OCI-M1 (cell line): ENCODE measurements at places on chromosomes 7 and 10.

DNA sequence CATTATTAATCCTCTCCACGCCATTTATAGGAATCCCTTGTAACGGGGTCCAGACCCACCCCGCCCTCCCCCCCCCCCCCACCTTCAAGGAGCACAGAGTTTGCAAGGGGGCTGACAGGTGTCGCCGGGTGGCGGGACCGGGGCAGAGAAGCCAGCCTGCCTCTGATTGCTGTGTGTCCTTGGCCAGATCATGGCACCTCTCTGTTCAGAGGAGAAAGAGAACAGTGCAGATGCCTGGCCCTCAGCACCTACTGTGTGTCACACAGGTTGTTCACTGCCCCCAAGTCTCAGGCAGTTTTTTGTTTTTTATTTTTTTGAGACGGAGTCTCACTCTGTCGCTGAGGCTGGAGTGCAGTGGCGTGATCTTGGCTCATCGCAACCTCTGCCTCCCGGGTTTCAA lies 5.4 kb upstream of the MICALL2 start:
- no peak for DNase-seq

DNA sequence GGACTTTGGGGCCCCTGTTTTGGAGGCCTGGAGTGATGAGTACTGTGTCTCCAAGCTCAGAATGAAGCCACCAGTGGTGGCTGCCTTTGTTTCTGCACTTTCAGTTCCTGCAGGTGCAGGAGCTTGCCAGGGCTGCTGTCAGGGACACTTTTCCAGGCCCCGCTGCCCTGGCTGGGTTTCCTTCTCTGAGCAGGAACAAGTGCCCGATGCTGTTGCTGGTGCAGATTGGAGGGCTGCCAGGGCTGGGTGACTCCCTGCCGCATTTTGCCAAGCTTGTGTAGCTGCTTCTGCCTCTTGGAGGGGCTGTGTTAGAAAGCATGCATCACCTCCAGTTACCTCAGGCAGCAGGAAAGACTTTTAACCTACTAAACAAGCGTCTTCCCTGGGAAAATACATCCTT lies 211.1 kb downstream of the MGMT start:
- no peak for DNase-seq

DNA sequence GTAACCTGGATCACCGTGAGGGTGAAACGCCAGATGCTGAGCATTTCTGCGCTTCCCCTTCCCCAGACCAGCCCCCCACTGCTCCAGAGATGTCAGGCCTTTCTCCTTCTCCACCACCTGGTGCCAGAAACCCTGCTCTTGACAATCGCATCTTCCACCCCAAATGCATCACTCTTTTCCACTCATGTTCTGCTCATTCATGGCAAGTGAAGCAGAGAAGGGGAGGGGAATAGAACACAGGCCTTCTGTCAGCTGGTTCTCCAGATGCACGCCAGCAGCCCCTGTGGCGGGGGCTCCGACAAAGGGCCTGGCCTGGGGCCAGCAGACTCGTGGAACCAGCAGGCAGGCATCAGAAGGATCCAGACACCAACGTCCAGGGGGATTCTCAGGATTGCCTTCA lies 68.5 kb upstream of the SVIL start:
- DNase-seq = no peak

DNA sequence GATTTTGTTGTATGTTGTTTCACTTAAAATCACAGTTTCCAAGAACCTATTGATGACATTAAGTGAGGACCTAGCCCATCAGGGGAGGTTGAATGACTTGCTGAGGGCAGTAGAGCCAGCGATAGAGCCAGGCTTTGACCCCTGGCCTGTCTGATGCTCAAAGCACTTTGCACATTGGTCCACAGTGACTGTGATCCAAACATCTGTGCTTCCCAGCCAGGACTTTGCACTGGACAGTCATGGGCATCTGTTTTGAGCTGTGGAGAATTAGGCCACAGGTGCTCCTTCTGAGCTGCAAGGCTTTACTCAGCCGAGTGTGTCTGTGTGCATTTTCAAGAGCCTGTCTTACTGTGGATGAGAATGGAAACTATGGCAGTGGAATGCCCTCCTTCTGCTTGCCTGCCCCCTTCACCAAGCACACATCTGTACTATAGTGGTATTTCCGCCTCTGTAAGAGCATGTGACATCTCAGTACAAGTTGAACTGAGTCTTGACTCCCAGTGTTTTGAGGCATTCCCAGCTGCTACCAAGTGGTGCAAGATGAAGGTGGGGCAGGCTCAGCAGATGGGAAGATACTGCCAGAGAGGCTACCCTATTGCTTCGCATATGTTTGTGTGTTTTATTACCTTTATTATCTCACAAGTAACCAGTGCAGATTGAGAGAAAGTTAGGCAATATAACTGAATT lies 72.7 kb upstream of the AOAH start:
- no peak for DNase-seq

GRCh38 chr7:94335586-94335985 lies 59.1 kb upstream of the COL1A2 start:
- no peak for DNase-seq

DNA sequence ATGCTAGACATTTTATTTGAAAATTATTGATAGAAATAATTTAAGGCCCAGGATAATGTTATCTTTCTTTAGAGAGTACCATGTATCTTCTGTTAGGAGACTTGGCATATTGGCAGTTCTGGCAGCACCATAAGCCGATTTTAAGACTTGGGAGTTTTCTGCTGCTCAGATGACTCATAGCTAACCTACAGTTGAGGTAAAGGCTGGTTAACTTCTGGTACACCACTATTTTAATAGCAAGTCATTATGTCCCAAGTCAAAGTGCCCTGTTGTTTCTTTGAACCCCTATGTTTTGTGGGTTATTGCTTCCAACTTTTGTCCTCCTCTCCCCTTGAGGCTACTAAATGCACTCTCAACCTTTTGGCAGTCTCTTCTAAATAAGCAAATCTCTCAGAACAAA lies 25.2 kb downstream of the ATRNL1 start:
- DNase-seq = no peak

DNA sequence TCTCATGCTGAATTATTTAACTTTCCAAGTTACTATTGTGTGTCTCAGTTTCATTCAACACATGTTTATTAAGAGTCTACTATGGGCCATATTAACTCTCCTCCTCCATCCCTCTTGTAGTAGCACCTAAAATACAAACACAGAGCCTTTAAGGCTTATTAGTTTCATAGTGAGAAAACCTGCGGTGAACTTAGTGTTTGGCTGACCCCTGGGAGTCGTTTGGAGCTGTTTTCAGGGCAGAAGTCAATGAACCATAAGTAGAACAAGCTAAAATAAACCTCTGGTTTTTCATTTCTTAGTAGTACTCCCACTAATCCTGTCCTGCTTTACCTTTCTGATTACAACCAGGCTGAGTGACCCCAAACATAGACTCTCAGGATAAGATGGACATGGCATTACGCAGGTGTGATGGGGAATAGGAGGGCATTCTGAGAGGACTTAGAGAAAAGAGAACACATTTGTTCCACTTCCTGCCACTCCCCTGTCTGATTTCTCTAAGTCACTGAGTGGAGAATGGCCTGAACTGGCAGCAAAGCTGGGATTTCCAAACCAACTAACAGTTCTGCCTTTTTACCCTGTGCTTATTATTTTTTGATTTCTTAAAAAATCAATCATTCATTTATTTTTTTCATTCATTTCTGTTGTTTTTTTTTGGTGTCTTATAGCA lies 74.5 kb downstream of the LRMDA start:
- DNase-seq = no peak

DNA sequence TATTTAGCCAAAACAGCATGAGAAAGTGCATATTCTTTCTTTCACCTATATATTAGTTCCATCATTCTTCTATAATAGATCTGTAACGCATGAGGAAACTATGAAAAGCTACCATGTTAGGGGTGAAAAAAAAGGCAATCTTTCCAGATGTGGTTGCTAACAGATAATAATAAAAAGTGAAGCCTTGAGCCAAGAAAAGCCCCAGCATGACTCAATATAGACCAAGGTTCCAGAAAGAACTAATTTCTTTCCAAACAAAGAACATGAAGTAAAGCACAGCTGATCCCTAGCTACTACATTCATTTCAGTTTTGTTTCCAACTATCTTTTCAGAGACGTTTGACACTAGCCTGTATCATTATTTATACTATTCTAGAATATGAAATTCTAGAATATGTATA lies 16.4 kb downstream of the ARL4A start:
- no peak for DNase-seq

DNA sequence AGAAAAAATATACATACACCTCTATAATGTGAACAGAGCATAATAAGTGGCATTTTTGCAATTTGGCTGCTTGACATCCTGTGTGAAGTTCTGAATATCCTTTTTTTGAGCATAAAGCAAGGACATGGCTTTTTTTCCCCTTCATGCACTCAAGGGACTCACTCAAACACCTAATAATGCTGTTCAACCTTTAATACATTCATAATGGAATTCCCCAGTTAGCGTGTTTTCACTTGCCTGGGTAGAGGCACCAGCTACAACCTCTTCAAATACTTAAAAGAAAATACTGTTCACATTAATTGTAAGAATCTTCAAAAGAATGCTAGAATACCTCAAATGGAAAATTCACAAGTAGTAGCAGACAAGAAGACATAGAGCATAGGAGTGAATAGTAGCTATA lies 316.8 kb downstream of the PCDH15 start:
- no peak for DNase-seq

GRCh38 chr7:144489504-144489903 lies 86.0 kb upstream of the NOBOX start:
- DNase-seq = no peak

DNA sequence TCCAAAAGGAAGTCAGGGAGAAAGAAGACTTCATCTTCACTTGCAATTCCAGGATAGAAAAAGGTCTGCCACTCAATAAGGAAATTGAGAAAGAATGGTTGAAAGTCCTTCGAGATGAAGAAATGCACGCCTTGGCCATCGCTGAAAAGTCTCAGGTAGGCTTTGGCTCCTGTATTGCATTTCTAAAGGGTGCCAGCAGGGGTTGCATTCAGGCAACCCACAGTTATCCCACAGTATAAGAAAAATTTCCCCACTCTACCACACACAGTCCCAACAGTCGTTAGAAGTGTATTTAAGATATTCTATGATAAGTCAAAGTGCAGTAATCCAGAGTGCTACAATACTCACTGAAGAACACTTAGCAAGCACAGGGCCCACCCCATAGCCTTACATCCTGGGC lies 93.4 kb upstream of the FGL2 start:
- DNase-seq = no peak

GRCh38 chr7:45092100-45092930 lies 3.5 kb upstream of the NACAD start:
- no peak for DNase-seq

DNA sequence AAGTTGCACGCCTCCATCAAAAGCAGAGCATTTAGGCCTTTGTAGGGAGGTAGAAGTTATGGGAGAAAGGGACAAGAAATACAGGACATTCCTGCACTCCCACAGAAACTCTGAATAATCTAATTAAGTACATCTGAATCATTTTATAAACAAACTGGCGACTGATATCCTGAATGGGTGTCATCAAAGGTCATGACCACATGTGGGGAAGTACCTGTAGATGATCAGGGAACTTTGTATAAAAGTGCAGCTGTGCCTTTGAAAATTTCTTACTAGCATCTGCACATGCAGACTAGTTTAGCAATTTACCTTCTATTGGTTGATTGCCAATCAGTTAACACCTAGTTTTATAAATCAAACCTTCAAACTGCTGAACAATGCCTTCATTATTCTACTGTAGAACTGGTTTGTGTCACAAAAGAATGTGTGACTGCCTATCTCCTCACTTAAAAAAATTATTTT lies 17.1 kb downstream of the STEAP4 start:
- no peak for DNase-seq

GRCh38 chr10:107481881-107482280 lies 317.4 kb upstream of the SORCS1 start:
- DNase-seq = no peak

DNA sequence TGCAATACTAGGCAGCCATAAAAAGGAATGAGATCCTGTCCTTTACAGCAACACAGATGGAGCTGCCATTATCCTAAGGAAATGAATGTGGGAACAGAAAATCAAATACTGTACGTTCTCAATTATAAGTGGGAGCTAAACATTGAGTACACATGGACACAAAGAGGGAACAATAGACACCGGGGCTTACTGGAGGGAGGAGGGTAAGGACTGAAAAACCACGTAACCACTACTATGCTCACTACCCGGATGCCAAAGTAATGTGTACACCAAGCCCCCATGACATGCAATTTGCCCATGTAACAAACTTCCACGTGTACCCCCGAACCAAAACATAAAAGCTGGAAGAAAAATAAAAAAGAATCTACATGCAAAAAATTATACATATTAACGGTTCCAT lies 587.0 kb downstream of the PARD3 start:
- DNase-seq = no peak

DNA sequence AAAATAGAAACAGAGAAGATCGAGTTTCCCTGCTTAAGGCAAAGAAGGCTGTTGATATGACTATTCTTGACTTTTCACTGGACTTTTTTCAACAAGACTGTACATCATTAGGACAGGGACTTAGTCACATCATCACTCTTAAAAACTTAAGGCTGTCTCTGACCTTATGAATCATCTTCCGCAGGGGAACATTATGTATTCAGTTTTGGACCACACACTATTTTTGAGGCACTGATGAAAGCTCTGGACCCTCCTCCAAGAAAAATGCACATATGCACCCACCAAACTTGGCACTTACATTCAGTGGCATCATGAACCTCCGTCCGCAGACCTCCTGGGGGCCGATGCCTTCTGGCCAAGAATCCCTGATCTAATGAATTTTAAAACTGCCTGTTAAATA lies 96.4 kb downstream of the CALD1 start:
- no peak for DNase-seq

DNA sequence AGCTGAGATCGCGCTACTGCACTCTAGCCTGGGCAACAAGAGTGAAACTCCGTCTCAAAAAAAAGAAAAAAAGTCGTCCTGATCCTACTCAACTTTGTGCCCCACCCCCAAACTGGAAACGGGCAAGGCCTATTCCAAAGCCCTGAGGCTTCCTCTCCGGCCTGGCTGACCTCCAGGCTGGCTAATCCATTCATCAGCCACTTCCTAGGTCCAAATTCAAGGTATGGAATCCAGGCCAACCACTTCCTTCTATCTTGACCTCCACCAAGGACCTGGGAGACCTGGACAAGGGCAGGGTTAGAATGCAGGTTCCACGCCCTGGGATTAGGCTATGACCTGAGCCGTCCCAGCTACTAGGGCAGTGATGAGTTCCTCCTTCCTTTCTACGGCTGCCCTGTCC lies 20.4 kb upstream of the EIF4H start:
- DNase-seq = no peak

DNA sequence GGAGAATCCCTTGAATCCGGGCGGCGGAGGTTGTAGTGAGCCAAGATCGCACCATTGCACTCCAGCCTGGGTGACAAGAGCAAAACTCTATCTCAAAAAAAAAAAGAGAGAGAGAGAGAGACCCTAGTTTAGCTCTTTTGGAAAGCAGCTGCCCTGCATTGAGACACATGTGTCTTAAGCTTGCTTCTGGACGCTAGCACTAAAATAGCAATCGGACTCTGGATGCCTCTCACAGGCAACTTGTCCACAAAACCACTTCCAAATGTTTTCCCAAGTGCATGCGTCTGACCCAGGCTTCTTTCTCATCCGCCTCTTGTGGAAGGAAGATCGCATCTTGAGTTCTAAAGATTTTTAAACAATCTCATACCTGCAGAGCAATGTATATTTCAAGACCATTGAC lies 182.7 kb downstream of the CUX1 start:
- DNase-seq = no peak
